ENCODE measurements at places on chromosomes 12 and 14.

DNA sequence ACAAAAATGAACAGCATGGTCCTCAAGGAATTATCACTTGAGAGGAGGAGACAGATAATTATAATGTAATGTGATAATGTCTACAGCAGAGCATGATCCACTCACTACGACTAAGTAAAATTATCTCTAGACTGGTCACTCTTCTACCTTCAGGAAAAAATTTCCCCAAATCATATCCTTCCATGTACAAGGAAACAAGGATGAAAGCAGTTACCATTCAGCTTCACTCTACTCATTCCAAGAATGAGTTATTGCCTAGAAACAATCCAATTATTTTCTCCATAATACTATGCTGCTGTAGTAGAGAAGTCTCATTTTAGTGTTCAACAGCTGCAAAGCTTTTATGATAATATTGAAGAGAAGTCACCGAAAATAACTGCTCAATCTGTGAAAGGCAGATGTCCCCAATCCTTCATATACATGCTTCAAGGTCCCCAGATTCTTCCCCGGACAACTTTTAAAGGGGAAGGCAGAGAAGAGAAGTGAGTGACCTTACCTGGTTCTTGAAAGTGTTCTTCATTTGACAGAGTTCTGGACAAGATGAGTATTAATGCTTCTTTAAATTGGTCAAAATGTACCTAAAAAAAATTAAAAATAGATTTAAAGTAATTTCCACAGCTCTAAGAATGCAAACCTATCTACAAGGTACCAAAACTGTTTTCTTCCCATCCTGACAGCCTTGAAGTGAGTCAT is 24.6 kb downstream of the NIN start:
- DNase-seq, result no peak

DNA sequence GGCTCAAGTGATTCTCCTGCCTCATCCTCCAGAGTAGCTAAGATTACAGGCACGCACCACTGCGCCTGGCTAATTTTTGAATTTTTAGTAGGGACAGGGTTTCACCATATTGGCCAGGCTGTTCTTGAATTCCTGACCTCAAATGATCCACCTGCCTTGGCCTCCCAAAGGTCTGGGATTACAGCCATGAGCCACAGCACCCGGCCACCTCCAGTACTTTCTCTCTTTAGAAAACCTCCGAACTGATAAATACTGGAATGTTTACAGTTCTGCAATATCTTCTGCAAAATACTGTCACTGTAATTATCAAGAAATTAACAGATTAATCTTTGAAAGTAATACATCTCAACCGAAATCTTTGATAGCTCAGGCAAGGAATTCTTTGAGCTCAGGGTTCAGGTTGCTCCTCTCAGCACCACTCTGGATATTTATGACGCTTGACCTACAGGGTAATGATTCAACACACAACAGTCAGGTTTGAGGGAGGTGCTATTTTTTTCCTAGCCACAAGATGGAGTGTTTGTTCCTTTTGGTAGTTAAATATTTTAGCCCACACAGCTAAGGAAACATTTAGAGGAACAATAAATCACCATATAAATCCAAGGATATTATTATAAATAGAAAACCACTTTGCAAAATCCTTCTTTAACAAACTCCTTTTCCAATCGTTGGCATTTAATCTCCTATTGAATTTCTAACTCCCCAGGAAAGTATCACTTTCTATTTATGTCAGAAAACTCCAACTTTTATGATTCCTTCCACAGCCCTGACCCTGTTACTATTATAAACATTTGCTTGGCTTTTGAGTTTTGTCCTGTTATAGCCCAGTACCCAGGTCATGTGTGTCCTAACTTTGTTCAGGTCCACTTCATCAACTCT is 48.6 kb upstream of the GTF2A1 start:
- DNase-seq, result peak; percentile 77

DNA sequence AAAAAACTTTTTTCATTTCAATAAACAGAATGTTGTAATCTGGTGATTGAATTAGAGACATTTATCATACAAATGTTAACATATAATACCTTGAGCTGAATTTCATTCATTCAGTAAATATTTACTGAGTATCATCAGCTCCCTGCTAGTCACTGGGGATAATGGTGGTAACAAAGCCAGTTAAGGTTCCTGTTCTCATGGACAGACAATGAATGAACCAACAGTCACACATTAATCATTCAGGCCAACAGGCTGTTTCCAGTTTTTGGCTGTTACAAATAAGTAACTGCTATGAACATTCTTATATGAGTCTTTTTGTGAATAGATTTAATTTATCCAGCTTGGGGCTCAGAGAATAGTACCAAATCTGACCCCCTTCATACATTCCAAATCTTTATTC is 13.5 kb downstream of the EXD2 start:
- no peak for DNase-seq

GRCh38 chr12:79444089-79444488 is 246.7 kb downstream of the PAWR start:
- peak; percentile 13 for DNase-seq

GRCh38 chr12:18382236-18382885 is 121.0 kb downstream of the PIK3C2G start:
- no peak for DNase-seq

DNA sequence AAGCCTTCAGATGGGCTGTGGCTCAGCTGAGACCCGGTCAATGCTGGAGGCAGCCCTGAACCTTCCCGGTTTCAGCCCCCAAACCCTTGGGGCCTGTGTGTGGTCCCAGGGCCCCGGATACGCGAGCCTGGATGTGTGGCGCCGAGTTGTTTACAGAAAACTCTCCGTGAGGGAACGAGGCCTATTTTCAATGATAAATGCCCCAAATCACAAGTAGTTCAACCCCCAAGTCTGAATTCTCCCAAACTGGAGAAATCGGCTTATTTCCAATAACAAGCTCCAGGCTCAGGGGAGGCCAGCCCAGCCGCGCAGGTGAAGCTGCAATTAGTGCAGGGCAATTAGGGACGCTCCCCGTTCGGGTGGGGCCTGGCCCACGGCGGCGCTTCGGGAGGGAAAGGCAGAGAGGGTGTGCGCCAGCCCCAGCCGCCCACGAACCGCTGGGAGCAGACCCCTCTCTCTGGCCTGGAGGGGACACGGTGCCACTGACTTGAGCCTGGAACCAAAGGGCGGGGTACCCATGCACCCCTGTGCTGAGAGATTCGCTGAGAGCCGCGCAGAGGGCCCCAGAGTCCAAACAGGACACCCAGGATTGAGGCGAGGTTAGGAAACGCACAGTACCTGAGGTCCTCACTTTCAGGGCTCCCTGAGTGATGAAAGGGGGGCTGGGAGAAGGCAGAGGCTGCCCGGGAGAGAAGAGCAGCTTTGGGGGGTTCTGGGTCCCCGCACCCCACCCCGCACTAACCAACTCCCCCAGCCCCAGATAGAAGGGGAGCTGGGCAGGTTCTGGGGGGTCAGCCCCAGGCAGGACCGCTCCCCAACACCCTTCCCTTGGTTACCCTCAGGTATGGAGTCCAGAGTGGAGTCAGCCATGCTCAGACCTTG is 14.2 kb upstream of the ANKRD9 start:
- no peak for DNase-seq

DNA sequence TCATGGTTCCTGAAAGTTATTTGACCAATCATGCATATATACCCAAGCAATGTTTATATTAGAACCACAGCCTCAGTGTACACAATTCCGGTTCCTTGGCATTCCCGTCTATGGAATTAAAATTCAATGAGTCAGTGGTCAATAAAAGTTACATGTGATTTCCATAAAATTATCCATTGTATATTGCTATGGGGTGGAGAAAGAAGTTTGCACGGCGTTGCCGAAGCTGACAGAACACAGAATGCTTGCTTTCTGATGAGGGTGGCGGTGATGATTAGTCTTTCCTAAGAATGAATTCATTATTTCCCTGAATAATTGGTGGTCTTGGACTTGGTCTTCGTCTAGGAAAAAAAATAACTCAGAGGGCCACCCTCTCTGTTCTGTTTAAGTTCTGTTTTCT is 214.1 kb downstream of the ANO2 start:
- DNase-seq, result no peak

DNA sequence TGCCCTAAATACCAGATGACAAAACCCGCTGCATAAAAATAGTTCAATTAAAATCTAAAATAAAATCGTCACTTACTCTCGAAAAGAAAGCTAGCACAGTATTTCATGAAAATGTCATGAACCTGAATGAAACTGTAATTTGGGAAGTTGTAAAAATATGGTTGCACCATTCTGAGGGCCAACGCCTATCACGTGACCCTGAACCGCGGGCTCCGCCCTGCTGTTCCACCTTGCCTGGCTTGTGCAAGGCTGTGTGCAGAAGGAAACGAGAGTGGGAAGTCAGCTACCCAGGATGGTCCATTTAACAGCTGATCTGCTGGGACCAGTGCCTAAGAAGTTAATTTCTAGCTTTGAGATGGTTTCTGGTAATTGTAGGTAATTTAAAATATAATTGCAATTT is 91.7 kb upstream of the BMP4 start:
- no peak for DNase-seq

- peak; percentile 27 for DNase-seq
Observed at GRCh38 chr14:22623047-22623446, 21.1 kb downstream of the OR6J1 start.

GRCh38 chr12:37547611-37548010 is 769.0 kb upstream of the ALG10B start:
- DNase-seq, result no peak

GRCh38 chr14:92670160-92670559 is 78.3 kb downstream of the LGMN start:
- peak; percentile 96 for DNase-seq

DNA sequence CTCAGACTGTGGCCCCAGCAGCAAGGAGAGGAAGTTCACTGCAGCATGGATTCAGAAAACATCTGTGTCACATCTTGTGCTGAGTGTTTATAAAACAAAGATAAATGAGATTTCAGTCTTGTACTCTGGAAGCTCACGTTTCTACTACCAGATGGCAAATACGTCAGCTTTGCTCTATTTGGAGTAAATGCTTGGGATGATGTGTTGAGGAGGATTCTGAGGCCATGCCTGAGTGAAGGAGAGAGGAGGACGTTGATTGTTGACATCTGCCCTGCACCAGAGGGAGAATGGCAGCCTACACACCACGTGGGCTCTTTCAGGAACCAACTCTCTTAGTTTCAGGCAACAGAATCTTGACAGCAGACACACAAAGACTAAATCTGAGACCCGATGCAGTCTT is 188.9 kb downstream of the TMEM132C start:
- no peak for DNase-seq

- no peak for DNase-seq
Observed at GRCh38 chr14:96088074-96088473, 48.9 kb downstream of the C14orf132 start.

DNA sequence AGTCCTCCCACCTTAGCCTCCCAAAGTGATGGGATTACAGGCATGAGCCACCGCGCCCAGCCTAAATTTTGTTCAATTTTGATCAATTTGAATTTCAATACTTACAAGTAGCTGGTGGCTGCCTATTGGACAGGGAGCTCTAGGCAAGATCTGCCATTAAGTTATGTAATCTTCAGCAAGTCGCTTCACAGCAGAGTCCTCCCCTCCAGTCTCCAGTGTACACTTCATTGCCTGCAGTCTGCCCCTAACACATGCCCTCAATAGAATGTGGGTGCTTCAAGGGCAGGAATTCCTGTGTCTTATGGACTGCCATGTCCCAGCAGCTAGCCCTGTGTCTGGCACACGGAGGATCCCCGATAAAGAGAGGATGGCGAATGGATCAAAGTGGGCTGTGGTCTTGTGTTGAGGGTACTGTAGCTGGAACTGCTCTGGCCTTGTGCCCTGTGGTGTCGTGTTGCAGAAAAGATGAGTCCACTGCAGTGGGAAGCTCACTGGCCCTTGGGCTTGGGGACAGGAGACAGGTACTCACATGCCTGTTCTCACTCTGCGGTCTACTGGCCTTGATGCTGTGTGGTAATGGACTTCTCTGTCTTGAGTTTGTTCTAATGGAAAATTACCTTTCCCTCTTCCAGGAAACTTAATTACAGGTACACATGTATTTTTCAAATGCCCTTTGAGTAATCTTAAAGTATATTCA is 67.6 kb downstream of the TECPR2 start:
- DNase-seq, result no peak

DNA sequence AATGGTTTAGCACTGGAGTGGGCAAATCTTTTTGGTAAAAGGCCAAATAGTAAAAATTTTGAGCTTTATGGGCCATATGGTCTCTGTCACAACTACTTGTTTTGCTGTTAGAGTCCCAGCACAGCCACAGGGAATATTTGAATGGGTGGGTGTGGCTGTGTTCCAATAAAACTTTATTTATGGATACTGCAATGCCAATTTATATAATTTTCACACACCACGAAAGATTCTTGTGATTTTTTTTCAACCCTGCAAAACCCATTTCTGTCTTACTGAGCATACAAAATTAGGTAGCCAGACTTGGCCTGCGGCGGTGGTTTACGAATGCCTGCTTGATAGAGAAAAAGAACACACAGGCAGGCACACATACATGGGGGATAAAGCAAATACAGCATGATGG is 28.3 kb downstream of the TMEM120B start:
- DNase-seq, result no peak

- DNase-seq, result no peak
Observed at GRCh38 chr12:2642176-2642892, 152.4 kb upstream of the FKBP4 start.

DNA sequence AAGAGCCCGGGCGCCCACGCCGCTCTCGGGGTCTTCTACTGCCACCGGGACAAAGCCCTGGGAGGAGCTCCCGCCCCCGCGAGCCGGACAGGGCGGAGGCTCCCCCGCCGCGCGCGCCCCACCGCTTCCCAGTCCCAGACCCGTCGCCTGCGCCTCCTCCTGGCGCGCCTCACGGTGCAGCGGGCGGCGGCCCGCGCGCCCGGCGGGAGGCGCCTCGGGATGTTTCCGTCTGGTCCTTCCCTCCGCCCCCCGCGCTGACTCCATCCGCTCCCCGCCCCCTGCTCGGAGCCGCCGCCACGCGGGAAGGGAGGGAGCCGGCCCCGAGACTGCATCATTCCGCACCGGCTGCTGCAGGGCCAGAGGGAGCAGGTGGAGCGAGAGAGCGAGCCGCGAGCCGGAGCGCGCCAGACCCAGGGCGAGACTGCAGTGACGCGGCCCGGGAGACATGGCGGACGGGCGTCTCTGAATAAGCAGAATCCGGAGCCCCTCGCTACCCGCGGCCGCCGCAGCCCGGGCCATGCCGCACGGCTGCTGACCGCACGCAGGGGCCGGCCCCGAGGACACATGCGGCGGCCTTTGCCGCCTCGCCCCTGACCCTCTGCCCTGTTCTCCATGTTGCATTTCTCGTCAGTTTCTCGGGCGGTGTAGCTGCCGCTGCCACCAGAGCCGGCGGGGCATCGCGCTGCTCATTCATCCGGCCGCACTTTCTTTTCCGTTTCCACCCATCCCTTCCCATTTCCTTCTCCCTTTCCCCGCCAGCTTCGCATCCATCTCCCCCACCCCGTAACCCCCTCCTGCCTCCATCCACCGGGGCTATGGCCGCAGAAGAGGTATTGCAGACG is at the start of gene BICD1:
BICD1 (plus strand) TSS at position 331 of the 842 bp plus-strand sequence; CDS start at position 816, 485 bp downstream.
- DNase-seq, result peak; percentile 67

- no peak for DNase-seq
Observed at GRCh38 chr12:44077294-44077693, 241.4 kb downstream of the TMEM117 start.

GRCh38 chr12:19867151-19867550 is 427.9 kb downstream of the AEBP2 start:
- DNase-seq, result no peak

All from Kasumi-1 (cell line).